ENCODE measurements at places on chromosomes 1 and 21.
A peak's percentile ranks its signal among the peaks of the same experiment; 100 is the strongest.

DNA sequence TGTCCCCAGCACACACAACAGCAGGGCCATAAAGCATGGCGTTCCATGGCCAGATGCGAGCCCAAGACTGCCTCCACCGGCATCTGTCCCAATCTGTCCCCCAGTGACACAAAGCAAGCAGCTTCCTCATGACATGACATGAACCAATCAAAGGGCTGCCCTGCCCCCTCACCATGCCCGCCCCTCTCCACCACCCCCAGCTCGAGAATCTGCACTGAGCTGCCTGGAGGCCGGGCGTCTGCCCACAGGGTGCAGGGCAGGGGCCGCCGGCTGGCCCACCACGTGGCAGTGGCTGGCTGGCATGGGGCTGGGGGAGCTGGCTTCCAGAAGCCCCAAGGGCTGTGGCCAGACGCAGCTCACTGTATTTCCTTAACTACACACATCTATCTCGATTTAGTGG is 27.8 kb downstream of the WNT9A start:
- no peak for DNase-seq

DNA sequence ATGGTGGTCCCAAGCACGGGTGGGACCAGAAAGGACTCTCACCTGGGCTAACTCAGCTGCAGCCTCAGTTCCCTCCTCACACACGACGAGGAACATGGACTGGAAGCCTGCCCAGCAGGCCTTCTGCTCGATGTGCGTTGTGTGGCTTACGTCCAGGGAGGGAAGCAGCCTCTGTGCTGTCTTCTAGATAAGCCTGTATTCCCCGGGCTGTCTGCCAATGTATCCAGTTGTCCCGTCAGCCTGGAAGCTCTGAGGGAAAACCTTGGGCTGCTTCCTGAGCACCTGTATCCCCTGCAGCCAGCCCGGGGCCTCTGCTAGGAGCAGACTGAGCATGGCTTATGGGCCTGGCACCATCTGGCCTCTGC is 10.5 kb downstream of the PCSK9 start:
- no peak for DNase-seq

- DNase-seq: no peak
These were observed 72.3 kb downstream of the EVA1C start for GRCh38 chr21:32484706-32485380.

GRCh38 chr1:217078078-217078690 is 355.0 kb upstream of the ESRRG start:
- no peak for DNase-seq

GRCh38 chr1:66278260-66279021 is 255.5 kb upstream of the SGIP1 start:
- DNase-seq: no peak

GRCh38 chr1:45895406-45895805 is 92.0 kb downstream of the MAST2 start:
- DNase-seq: no peak

DNA sequence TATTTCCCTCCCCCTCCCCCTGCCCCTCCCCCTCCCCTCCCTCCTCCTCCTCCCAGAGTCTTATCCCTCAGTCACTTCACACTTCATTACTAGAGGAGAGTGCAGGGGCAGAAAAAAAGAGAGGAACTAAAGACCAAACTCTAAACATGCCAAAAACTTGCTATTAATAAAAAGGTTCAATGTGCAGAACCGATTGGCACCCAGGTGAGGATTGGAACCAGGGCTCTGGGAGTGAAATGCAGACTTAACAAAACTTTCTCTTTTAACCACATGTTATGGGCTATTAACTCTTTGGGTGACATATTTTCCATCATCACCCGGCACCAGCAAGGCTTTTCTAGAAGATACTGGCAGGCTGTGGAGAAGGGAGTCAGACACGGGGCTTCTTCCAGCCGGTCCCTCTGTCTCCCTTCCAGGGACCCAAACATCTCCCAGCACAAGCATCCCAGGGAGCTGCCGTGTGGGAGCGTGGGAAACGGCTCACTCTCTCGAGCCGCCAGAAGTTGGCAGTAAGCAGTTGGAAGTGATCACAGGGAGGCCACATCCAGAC is 13.6 kb downstream of the NID1 start:
- no peak for DNase-seq

GRCh38 chr1:232301246-232301645 is 328.7 kb downstream of the SIPA1L2 start:
- DNase-seq: no peak

DNA sequence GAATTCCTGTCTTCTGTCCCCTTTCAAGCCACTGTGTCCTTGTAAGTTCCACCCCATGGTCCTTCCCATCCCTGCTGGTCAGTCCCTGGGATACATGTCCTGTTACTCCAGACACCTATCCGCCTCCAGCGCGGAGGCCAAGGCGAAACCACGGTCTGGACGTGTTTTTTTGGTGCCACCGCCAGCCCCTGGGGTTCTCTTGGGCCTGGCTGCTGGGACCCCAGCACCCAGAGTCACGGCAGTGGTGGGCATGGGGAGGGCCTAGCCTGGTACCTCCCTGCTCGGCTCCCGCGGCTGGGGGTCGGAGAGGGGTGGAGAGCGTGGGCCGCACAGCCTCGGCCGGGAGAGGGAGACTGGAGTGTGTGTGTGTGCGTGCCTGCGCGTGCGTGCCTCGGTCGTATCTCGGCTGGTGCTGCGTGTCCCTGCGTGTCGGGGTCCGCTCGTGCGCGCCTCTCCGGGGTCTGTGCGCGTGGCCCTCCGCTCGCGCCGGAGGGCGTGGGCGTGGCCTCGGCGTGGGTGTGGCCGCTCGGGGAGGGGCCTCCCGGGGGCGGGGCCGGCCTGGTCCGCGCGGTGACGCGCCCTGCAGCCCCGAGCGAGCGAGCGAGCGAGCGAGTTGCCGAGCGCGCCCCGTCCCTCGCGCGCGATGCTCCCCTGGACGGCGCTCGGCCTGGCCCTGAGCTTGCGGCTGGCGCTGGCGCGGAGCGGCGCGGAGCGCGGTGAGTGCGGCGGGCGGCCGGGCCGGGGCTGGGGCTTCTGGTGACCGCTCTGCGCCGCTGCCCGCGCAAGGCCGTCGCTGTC is at the start of gene VWA1:
VWA1 (plus strand) TSS at position 585 of the 798 bp plus-strand sequence; CDS start at position 644, 59 bp downstream.
- peak; percentile 38 for DNase-seq

Measured in stimulated activated CD8-positive, alpha-beta memory T cell treated with anti-CD3 and anti-CD28 coated beads, Interleukin-7, amount 100 ng/mL, for 24 hours (primary cell).